Activated T-helper 2 cell treated with anti-CD3 and anti-CD28 coated beads, Interferon-gamma antibody, Interleukin-2, Interleukin-4, amounts not matched to agents 10 μg/mL and 5 μg/mL and 100 μg/mL, durations not matched to agents 14 hours and 24 hours and 36 hours (primary cell): ENCODE measurements at places on chromosomes 16 and 17.

DNA sequence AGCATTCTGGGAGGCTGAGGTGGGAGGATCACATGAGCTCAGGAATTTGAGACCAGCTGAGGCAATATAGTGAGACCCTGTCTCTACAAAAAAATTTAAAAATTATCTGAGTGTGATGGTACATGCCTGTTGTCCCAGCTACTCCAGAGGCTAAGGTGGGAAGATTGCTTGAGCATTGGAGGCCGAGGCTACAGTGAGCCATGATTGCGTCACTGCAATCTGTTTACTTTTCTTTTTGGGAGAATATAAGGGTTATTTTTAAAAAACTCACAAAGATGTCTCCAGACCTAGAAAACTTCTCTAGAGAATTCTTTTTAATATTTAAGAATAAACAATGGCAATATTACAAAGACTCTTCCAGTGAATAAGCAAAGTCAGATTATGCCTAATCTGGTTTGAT is 226.9 kb downstream of the BCAS3 start:
- no peak for DNase-seq

- DNase-seq = no peak
Observed at GRCh38 chr17:60248618-60249289, 99.0 kb downstream of the CA4 start.

GRCh38 chr16:31269541-31269940 is 9.8 kb downstream of the ITGAM start:
- DNase-seq = no peak

DNA sequence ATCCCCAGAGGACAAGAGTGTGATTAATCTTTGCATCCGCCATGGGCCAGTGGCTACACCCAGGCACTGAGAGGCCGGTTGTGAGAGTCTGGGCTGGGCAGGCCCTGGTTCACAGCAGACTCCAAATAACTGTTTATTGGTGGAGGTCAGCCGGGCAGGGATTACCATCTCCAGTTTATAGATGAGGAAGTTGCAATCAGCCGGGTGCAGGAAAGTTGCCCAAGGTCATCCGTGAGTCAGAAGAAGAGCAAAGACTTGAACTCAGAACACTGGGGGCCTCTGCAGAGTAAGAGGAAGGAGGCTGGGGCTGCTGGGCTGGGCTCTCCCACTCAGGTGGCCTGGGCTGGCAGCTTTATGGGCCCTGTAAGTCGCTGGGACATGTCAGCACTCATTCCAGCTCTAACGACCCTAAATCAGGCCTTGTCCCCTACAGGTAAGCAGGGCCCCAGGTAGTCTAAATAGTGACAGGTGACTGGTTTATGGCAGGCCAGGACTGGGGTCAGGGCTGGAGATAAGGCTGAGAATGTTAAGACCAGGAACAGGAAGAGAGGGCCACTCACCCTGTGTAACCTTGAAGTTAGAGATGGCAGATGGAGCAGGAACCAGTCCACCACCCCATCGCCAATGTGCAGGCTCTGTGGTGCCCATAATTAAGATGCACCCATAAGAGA is 2.1 kb upstream of the CA4 start:
- DNase-seq = no peak

DNA sequence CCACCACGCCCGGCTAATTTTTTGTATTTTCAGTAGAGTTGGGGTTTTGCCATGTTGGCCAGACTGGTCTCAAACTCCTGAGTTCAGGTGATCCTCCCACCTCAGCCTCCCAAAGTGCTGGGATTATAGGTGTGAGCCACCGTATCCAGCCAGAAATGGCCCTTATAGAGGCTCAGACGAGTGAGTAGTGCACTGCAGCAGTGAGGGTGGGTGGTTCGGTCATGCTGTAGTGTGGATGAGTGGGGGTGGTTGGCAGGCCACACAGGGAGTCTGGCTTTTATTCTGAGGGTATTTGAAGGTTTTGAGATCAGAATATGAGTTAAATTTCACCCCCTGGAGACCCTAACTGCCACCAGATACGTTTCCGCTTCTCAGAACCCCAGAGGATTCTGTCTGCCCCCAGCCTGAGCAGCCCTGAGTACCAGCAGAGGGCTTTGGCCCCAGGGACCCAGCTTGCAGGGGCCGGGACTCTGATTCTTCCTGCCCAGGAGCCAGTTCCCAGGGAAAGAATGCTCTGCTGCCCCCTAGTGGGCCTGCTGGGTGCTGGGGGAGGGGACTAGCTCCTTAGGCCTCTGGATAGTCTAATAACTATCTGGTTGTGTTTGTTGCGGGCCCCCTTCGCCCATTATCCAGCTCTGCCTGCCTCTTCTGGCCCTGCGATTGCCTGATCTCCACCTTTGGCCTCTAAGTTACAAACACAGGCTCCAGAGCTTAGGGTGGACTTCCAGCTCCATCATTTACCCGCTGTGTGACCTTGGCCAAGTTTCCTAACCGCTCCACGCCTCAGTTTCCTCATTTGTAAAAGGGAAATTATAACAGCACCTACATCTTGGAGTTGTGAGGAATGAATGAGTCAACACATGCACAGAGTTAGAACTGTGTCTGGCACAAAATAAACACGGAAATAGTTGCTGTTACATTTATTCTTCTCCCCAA is 2.0 kb downstream of the ZNF771 start:
- DNase-seq = peak; percentile 85

GRCh38 chr17:33475594-33475993 is 182.5 kb upstream of the ASIC2 start:
- DNase-seq = no peak

DNA sequence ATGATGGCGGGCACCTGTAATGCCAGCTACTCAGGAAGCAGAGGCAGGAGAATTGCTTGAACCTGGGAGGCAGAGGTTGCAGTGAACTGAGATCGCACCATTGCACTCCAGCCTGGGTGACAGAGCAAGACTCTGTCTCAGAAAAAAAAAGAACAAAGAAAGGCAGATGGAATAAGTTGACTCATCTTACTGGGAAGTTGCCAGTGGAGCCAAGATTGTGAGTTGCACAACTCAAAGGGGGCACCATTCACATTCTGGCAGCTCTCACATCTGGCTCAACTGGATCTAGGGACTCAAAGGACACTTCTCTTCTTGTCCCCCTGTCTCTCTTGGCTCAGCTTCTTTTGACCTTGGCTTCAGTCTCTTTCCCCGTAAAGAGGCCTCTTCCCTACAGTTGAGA is 53.7 kb upstream of the ETV4 start:
- DNase-seq = no peak

DNA sequence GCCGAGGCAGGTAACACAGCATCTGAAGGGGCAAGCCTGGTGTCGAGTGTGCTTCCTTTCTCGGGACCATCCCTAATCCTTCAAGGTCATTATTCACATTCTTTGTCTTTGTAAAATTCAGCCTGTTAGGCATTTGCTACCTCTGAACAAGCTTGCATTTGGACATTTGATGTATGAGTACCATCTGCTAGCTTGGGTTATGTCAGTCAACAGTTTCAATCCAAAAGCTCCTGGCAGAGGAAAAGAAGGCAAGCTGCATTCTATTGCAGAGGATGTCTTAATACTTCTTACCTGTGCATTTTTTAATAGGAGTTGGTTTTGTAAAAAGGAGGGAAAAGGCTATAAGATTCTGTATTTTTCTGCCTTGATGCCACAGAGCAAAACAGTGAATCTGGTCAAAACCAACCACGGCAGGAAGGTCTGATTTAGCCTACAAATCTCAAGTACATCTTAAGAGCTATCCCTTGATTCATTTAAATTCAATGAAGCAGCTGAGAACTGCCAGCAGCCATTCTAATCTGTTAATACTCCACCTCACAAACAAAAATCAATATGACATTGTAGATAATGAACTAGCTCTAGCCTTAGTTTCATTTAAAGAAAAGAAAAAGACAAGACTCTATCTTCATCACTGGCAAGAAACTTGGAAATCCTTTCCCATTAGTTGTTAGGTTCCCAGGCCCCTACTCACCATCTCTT is 39.0 kb downstream of the TEX2 start:
- DNase-seq = no peak
